ENCODE measurements at places on chromosomes 2 and 18.

GRCh38 chr18:12907258-12907925, 23.4 kb upstream of the PTPN2 start:
- no peak for DNase-seq

DNA sequence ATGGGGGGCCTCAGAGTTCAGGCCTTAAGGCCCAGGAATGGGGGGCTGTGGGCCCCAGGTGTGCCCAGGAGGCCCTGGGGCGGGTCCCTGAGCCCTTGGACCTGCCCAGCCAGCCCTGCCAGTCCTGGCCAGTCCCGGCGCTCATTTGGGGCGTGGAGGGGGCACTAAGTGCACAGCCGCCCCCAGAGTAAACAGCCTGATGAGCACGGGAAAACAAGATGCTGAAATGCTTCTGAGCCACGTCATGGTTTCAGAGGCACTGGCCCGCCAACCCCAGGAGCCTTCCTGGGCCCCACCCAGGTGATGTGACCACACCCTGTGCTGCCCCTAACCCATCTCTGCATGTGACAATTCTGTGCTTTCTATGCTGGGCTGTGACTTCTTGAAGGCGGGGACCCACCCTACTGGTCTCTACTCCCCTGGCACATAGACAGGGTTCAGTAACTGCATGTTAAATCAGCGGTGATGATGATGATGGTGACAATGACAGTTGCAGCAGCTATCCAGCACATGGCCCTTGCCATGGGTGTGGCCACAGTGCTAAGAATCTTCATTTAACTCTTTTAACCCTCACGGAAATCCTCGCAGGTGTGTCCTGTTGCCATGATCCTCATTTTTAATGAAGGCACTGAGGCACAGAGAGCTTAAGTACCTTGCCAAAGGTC, 28.1 kb upstream of the ASPRV1 start:
- no peak for DNase-seq

DNA sequence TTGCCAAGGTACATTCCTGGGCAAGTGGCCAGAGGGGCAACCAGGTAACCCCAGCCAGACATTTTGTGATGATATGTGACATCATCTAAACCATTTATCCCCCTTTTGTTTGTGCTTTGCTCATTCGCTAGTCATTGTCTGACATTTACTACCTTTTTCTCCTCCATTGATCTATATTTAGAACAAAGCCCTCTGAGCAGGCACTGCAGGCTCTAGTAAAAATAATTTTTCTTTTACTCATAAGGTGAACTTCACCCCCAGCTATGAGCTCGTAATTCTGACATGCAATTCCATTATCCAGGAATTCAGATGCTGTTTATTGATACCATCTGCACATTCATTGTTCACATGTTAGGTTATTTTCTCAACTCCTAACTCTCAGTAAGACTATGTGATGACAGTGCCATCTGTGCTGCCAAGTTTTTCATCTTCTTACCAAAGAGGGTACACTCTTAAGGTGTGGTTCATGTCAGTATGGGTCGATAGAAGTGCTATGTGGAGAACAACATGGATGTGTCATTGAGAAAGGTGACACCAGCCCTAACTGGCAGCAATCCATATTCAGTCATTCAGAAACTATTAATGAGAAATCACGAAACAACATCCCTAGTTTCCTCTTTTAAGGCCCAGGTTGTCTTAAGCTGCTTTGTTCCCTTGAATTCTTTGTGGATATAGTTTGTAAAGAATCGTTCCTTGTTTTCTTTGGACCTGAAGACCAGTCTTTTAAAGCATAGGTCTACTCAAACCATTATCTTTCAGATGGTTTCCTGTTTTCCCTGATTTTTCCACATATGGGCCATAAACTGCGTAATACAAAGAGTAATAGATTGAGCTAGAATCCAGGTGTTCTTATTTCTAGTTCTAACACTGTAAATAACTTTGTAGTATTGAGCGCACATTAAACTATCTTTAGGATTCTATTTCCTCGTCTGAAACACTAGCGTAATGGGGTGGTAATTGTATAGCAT, 978.1 kb upstream of the CDH2 start:
- no peak for DNase-seq

DNA sequence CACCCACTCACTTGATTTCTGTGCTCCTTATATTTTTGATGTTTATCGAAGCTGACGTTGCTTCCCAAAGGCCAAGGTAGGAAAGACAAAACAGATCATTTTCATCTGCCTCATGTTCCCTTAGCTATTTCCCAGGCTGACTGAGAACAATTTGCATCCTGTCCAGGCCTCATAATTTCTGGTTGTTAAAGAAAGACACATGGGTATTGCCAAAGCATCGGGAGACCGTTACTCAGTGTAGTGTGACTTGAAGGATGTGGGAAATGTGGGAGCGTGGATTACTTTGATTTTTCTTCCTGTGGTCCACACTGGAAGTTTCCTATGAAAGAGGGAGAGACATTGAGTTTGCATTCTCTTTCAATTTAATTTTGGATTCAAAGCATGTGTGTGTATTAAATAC, 204.6 kb downstream of the TRIB2 start:
- DNase-seq, result no peak

GRCh38 chr2:7479603-7480002, 562.4 kb downstream of the RNF144A start:
- DNase-seq, result no peak

GRCh38 chr2:238169708-238170251, 11.0 kb downstream of the ERFE start:
- DNase-seq, result no peak

DNA sequence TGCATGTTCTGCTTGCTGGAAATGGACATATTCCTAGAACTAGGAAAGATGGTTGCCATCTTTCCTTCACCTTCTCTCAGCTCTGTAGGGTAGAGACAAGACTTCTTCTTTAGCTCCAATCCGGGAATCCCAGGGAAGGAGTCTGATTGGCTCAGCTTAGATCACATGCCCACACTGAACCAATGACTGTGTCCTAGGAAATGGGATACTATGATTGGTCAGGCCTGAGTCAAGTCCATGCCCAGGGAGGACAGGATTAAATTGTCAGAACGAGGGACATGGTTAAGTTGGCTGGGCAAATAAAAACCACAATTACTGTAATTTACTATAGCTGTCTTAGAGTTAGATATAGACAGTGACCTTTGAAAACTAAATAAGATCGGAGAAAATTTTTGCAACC, 31.4 kb downstream of the SEMA4F start:
- no peak for DNase-seq

DNA sequence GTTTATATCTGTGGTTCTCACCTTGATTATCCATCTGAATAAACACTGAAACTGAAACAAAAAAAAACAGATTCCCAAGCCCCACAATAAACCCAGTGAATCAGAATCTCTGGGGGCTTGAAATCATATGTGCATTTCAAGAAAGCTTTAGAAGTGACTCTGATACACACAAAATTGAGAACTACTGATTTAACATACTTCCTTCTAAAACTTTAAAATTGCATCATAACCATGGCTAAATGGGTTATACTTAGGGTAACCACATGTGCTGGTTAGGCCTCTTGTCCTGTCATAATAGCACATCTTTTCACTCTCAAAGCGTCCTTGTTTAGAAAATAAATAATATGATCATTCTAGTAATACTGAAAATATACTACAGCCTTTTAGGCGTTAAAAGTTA, 100.9 kb downstream of the ATAD2B start:
- no peak for DNase-seq

GRCh38 chr2:205235434-205235833, 446.9 kb upstream of the NRP2 start:
- no peak for DNase-seq

DNA sequence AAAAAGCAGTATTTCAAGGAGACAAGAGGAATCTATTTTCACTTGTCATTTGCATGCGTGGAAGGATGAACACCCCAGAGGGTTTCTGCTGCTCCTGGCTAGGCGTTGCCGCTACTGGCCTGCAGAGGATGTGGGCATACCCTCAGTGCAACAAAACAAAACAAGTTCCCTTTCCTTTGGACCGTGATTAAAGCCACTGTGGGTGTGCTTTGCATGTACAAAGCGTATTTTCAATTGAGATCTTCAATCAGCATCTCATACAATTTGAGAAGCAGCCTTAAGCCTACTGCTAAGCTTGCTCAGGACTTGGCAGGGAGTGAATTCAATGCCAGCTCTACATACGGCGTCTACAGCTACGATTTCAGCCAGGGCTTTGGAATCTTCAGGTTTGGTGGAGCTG, 298.4 kb downstream of the LPIN1 start:
- DNase-seq, result no peak

- no peak for DNase-seq
These were observed 1293.9 kb upstream of the LRRTM1 start for GRCh38 chr2:81598453-81598852.

GRCh38 chr2:102317715-102318114, 6.4 kb downstream of the IL1RL1 start:
- no peak for DNase-seq

- DNase-seq, result no peak
These were observed 1.5 kb downstream of the POU3F3 start for GRCh38 chr2:104855221-104856085.

- DNase-seq, result no peak
These were observed 6.9 kb downstream of the DCTN1 start for GRCh38 chr2:74373221-74373676.

DNA sequence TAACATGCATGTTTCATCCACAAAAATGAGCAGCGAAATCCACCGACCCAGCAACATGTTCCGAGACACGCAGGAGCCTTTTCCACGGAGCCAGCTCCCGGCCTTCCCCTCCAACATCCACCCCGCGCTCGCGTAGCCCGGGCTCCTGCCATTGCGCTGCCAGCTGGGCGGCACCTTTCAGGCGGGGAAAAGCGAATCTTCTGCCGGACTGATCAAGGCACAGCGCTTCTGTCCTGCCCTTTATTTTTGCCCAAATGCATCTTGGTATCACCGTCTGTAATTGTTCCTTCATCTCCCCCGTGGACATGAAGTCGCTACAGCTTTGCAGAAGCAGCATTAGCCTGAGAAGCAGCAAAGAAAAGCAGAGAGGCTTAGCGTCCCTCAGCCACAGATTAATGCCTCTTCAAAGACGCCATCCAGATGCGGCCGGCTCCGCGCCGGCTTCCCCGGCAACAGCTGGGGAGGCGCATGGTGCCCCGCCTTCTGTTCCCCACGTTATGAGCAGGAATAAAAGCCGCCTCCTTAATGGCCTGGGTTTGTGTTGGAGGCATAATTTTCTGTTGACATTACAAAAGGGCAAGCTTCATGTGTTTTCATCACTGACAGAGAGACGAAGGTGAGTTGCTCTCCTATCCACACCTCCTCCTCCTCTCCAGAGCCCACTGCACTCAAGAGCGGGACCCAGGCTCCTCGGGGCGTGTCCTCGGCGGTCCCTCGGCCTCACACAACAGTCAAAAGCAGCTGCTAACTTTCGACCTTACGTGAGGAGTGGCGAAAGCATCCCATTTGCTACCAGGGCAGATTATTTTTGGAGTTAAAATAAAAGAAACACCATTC, 122.1 kb upstream of the SALL3 start:
- DNase-seq, result no peak

- DNase-seq, result no peak
These were observed 22.1 kb upstream of the IGFBP5 start for GRCh38 chr2:216717491-216717901.

DNA sequence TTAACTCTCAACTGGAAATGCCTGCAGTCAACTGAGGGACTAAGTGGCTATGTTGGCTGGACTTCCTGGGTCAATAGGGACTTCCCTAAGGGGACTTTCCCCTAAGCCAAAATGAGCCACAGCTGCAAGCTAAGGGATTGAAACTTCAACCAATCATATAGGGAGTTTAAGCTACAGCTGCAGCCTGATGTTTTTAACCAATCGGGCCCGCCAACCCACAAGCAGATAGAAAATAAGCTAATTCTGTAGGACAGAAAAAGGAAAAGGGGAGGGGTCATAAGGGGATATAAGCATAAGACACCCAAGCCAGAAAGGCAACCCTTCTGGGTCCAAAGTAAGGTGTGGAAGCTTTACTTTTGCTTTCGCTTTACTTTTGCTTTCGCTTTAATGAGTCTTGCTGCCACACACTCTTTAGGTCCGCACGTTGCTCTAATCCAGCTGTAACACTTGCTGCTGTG, 927.5 kb downstream of the ERBB4 start:
- no peak for DNase-seq

DNA sequence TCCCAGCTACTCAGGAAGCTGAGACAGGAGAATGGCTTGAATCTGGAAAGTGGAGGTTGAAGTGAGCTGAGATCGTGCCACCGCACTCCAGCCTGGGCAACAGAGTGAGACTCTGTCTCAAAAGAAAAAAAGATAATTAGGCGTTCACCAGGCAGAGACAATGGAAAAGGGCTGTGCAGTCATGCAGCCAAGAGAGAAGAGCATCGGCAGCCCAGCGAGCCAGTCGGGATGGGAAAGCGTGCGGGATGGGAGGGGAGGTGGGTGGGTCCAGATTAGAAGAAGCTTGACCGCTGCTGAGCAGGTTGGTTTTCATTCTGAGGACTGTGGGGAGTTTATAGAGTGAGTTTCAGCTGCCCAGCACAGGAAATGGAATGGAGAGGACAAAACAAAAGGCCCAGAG, 15.0 kb upstream of the CYS1 start:
- DNase-seq, result no peak

DNA sequence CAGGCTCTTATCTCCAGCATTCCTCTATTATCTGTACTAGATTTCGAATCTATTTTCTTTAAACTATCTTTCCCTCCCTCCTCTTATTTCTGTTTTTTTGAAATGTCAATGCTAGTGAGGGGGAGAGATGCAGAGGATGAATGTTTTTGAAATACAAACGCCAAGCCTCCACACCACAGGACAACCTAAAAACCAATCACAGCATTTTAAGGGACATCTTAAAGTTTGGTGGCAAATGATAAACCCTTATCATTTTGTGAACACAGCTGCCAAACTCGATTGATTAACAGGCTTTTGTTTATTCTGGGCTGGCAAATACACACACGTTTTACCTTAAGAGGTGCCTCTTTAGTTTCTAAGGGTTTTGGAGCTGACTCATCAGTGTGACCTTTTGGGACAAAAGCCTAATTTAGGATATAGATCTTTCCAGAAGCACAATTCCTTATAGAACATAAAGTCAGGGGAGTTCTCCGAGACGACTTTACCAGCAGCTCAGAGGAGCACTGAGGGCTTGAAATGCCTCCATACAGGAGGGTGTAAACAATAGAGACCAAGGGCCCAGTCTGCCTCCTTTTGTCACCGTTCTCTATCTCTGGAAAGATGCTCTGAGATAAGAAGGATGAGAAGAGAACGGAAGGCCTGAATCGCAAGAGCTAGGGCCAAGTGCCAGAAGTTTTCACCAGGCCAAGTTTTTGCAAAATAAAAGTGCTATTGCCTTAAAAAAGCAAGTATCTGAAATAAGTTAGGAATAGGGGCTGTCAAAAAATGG, 4.2 kb upstream of the MEIS1 start:
- no peak for DNase-seq

GRCh38 chr18:79796531-79797405, 970 bp upstream of the KCNG2 start:
- no peak for DNase-seq

DNA sequence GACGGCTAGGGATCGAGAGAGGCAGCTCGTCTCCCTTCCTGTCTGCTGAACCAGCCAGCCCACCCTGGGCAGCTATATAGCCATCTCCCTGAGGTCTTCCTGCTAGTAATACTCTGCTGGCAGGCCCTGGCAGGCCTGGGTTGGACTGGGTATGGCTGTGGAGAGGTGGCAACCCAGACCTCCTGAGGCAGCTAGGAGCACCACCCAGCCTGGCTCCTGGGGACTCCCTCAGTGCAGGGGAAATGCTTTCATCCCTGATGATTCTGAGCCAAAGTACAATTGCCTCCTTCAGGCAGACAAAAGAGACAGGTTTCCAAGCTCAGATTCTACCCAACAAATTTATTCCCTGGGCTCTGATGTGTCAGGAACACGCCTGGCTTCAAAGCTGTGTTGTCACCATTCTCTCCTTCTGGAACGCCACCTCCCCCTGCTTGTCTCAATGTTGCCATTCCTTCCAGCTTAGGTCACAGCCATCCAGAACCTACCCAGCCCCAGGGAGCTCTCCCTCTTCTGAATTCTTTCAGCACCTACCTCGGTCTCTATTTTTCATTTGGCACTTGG, 4.7 kb upstream of the DNAJB2 start:
- no peak for DNase-seq

All from stimulated activated CD8-positive, alpha-beta memory T cell treated with anti-CD3 and anti-CD28 coated beads, Interleukin-12 subunit alpha, Interleukin-12 subunit beta, amount 100 ng/mL, for 4 hours (primary cell).